ENCODE measurements at places on chromosomes 1 and 21. TPM values are rescaled to one million over a fixed set of nuclear protein-coding genes. Genes with fewer than 3 reads are reported as not detected.

GRCh38 chr1:5937373-5937857, 54.8 kb downstream of the NPHP4 start:
- H3K36me3 ChIP-seq: peaks cover 5% of the 10 kb centered on the region
- peaks cover 23% of the 10 kb centered on the region for H3K4me1 ChIP-seq
- no peaks in the 10 kb centered on the region for H3K27me3 ChIP-seq
- no peak overlapping the region for H3K27ac ChIP-seq

GRCh38 chr1:235052067-235053008, 76.3 kb downstream of the TOMM20 start:
- no peaks in the 10 kb centered on the region for H3K36me3 ChIP-seq
- H3K4me1 ChIP-seq: peaks cover 4% of the 10 kb centered on the region
- H3K27me3 ChIP-seq: no peaks in the 10 kb centered on the region

The CNIH3 gene
- 3.1 TPM for total RNA-seq

The RBP7 gene
- 2.1 TPM for total RNA-seq

The SLC25A34 gene
- total RNA-seq: 4.2 TPM

The DENND2D gene
- 61.6 TPM for total RNA-seq

Data from lung (tissue), 17 donors.